Mesothelial cell of epicardium (in vitro differentiated cells): ENCODE measurements at places on chromosomes 7 and 10.

- no peak for DNase-seq
These were observed 29.3 kb downstream of the PLEKHS1 start for GRCh38 chr10:113780681-113781250.

- no peak for DNase-seq
These were observed 33.1 kb downstream of the RCC1L start for GRCh38 chr7:75040512-75040911.

DNA sequence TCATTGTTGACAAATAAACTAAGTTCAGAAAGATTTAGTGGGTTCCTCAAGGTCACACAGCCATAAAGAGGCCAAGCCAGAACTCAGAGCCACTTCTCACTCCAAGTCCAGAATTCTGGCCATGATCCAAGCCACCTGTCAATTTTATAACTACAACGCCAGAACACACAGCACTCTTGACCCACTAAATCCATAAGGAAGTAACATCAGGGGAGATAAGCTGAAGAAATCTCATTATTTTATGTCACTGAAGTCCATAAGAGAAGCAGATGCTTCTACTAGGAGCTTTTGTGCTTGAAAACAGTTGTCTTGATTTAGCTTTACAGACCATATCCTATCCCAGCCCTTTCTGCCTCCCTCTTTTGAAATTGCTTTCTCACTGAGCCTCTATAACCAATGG is 15.9 kb downstream of the ADAM12 start:
- no peak for DNase-seq

DNA sequence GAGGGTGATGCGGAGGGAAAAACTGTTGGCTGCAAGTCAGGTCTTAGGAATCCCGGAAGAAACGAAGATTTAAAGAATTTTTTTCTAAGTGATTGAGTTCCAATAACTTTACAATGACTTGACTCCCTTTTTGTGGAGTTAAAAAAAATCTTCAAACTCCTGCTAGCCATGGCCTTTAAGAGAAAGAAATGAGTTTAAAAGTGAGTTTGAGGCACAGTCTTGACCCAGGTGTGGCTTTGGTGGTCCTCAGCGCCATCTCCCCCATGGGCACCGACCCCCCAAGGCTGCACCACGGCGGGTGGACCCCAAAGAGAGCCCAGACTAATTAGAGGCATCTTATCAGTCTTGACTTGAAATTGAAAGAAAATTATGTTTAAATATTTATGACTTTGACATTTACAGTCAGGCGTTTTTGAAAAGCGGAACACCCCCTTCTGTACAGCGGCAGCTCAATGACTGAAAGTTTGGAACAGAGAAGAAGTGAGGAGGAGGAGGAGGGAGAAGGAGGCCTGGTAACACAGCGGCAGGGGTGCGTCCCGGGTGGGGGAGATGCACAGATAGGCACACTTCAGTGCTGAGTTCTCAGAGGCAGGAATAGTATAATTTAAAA is 349.6 kb downstream of the DNAJB6 start:
- no peak for DNase-seq

GRCh38 chr10:4825868-4826791 is at the start of gene AKR1E2:
Gene AKR1E2, plus strand, starts transcription at chr10:4826207. Its CDS starts 118 bp downstream, at chr10:4826325.
- peak; percentile 72 for DNase-seq

DNA sequence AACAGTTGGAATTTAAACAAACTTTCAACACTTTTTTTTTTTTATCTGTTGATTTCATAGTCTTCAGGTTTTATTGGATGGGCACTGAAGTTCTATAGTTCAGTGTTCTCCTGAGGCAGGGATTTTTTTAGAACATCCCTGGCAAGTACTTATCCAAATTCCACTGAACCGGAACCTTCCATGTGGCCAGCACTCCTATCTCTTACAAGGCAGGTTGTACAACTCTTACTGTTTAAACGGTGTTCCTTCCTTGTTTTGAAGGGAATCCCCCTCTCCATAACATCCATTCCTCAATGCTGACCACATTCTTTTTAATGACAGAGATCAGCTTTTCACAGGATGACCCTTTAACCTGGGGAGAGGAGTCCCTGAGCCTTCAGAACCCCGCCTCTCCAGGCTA is 238.9 kb upstream of the CTBP2 start:
- DNase-seq: no peak

GRCh38 chr7:24197852-24198251 is 86.1 kb upstream of the NPY start:
- DNase-seq: no peak

- no peak for DNase-seq
These were observed 129.1 kb downstream of the SEPTIN14 start for GRCh38 chr7:55733241-55734140.

DNA sequence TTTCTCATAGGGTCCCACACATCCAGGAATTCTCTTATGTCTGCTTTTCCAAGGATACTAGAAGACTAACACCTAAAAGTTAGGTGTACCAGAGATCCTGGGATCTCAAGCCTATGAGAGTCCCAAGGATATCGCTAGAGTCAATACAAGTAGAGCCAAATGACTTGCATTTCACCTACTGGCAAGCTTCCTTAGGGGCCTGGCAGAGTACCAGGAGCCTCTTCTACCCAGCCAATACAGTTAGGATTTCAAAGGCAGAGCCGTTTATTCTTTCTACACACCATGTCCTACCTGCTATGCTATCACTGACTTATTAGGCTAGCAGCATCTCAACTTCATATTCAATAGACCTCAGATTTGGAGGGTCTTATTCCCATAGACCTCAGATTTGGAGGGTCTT is 53.5 kb upstream of the UNC5B start:
- no peak for DNase-seq

DNA sequence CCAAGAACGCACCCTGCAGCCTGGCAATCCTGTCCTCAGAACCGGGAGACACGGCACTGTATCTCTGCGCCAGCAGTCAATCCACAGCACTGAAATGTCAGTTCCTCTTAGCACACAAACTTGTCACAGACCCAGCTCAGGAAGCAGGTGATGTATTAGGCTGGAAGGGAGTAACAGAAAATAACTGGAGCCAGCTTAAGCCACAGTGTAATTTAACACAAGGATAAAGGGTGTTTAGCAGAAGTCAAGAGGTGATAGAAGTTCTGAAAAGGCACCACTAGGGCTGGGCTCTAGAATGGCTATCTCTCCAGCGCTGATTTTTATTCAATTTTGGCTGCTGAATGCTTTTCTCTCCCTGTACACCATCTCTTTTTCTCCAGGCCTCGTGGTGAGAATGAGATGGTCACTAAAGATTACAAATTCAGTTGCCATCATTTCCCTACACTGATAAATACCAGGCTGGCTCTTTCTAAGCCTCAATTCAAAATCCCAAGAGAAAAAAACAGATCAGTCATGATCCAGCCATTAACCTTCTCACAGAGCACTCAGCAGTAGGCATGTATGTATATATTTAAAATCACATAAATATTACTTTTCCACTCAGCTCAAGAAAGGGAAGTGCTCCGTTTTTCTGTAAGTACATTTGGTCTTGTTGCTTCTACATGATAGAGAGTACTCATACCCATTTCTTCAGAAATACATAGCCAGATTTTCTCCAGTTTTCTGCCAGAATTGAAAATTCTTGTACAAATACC is 102.7 kb upstream of the PRSS1 start:
- DNase-seq: no peak

DNA sequence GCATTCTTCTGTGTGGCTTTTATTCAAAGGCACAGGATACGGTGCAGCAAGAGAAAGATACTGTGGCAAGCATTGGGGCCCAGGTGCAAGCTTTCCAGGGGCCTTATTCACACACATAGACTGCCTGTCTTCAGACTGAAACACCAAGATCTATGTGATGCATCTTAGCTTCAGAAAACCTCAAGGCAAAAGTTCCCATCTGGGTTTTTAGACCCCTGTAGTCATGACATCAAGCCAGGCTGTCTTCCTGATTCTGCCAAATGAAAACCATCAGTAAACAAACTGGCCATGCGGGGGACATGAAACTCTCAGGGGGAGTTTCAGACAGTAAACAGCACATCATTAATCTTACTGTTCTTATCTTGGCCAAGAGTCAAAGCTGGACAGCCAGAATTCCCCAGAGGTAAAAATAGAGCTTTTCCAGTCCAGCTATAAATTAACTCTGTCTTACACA is 9.8 kb downstream of the AGBL3 start:
- no peak for DNase-seq

GRCh38 chr10:33506391-33506790 is 171.9 kb upstream of the NRP1 start:
- no peak for DNase-seq

GRCh38 chr7:129188372-129188891 is at the start of gene SMO:
Gene SMO, plus strand, starts transcription at chr7:129188633. Its CDS starts 519 bp downstream, at chr7:129189152.
- DNase-seq: peak; percentile 89

- no peak for DNase-seq
These were observed 89.0 kb upstream of the PHYHIPL start for GRCh38 chr10:59087486-59087885.

DNA sequence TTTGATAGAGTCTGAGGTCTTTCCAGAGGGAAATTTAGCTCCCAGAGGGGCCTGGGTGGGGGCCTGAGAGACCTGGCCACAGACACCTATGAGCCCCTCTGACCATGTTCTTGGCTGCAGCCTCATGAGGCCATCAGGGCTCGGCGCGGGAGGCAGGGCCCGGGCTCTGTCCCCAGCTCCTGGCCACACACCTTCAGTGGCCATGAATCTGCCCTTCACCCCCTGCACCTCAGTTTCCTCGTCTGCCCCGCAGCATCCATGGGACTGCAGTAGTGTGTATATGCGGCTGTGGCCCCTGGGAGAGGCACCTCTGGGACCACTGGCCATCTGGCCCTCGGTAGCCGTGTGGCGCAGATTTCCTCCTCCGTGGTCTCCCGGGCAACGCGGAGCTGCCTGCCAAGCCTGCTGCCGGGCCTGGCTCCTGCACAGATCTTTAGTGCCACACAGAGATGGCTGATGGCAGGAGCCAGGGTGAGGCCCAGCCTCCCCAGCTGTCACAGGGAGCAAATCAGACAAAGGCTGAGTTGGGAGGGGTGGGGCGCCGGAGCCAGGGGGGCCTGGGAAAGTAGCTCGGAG is 23.6 kb upstream of the ADCYAP1R1 start:
- DNase-seq: no peak

DNA sequence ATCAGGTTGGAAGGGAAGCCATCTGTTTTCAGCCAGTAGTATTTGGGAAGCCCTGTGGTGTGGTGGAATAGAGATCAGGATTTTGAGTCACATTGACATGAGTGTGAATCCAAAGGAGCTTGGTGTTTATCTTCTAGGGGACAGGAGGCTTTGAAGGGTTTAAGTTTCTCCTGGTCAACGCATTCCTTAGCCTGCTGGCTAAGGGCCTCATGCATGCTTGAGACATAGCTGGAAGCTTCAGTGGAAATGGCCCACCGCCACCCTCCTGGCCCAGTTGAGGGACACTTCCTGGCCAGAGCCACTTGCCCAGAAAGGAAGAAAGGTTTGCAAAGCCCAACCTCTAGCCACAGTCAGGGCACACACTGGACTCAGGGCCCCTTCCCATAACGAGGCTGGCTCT is 70.9 kb downstream of the CDK1 start:
- no peak for DNase-seq

GRCh38 chr7:142585425-142585824 is 163.8 kb upstream of the PRSS1 start:
- no peak for DNase-seq
